ENCODE measurements at places on chromosomes 6 and 20.
A peak's percentile ranks its signal among the peaks of the same experiment; 100 is the strongest.

DNA sequence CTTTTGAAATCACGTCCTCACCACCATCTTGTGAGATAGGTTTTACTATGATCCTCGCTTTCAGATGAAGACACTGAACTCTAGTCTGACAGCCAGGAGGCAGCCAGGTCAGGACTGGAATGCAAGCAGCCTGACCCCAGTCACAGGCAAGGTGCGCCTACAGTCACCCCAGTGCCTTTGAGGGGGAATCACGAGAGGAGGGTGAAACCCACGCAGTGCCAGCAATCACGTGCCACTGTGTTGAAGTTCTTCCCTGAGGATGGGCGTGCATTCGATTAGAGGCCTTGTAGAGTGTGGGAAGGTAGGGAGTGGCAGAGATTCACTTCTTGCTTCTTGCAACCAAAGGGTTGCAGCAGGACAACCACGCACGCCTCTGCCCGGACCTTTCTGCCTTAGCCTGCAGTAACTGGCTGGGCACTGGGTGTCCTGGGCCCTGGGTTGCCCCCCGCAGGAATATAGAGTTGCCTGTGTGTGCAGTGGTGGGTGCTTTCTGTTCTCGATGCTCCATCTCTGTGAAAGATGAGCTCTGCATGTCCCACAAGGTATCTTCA is 33.7 kb upstream of the IRF4 start:
- no peak for DNase-seq

- DNase-seq: no peak
Measured at GRCh38 chr20:11447371-11448100, 470.2 kb upstream of the BTBD3 start.

DNA sequence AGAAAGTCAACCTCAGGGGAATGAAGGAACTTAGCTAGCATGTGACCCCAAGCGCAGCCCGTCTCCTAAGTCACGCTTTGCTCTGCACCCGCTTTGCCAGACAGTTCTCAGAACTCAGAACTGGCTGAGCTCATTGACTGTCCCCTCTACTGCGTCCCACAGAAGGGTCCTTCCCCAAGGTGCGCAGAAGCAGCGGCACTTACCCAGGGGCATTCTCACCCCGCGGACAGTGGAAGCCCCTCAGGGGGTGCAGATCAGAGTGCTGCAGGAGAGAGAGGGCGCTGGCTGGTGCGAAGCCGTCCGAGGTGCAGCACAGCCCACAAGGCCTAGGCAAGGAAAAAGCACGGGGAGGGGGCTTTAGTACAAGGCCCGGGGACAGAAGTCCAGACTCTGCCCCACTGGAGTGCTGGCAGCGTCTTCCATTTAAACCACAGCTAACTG is 807 bp downstream of the SNHG17 start:
- no peak for DNase-seq

DNA sequence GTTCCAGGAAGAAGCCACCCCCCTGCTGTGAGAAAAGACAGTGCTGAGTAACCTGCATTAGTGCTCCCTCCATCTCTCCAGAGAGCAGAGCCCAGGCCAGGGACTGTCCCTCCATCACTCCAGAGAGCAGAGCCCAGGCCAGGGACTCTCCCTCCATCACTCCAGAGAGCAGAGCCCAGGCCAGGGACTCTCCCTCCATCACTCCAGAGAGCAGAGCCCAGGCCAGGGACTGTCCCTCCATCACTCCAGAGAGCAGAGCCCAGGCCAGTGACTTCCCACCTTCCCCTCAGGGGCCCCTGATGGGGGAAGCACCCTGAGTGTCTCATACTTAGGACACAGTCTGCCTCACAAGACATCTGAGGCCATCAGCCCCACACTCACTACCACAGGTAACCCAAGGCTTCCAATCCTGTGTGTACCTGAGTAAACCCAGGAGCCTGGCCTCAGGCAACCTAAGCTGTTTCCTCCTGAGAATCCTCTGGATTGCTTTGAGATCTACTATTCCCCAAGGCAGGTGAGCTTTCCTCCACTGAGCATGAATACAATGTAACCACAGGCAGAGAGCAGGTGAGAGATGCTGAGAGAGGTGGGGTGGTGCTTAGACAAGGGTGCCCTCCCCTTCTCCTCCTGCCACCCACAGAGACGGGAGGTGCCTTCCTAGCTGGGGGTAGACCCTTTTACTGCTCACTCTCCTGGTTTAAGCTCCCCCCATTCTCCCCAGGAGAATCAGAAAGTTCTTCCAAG is 4.9 kb downstream of the TBXT start:
- DNase-seq: no peak

- DNase-seq: no peak
Measured at GRCh38 chr20:33400812-33401183, 521 bp downstream of the CDK5RAP1 start.

- DNase-seq: no peak
Measured at GRCh38 chr6:143385636-143386035, 64.9 kb downstream of the ADAT2 start.

DNA sequence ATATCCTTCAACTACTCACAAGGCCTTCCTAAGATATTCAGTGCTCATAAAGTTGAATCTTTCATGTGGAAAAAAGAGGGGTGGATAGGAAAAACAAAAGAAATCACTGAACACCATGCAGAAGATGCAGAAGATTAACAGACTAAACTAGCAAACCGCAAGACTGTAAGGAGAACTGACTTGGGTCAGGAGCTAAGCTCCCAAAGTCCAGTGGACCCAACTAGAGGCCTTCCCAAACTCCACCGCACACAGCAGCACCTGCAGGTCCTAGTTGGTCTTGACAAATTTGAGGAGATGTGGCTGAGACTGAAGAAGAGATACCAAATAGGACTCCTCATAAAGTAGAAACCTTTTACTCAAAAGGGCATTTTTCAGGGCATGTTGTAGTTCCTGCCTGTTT is 3.3 kb downstream of the RIPK1 start:
- no peak for DNase-seq

DNA sequence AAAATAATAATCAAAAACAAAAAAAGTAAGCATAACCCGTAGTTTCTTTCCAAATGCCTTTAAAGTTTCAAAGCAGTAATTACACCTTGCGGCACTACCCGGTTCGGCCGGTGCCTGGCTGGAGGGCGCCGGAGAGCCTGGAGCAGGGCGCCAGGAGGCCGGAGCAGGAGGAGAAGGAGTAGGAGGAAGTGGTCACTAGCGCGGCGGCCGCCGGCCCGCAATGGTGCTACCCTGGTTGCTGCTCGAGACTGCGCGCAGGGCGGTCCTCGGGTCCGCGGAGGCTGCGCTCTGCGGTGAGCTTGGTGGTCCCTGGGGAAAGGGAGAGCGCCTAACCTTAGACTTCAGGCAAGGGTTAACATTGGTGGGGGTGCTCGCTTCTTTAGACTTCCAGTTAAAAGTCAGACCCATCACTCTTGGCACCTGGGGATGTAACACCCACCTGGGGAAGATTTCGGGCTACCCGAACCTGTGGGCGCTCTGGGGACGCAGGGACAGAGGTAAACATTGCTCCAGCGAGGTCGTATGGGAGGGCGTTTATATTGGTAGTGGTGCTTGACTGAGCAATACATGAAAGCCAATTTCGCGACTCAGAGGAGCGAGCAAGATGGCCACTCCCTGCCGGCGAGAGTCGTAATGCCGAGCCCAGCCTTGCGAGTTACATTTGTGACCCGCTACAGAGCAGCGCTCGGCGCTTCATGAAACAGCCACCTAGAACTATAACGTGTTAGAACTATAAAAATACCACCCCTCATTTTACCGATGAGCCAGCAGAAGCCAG is 5.8 kb upstream of the USP45 start:
- DNase-seq: peak; percentile 87

- DNase-seq: no peak
Measured at GRCh38 chr6:113528111-113528510, 329.0 kb upstream of the MARCKS start.

DNA sequence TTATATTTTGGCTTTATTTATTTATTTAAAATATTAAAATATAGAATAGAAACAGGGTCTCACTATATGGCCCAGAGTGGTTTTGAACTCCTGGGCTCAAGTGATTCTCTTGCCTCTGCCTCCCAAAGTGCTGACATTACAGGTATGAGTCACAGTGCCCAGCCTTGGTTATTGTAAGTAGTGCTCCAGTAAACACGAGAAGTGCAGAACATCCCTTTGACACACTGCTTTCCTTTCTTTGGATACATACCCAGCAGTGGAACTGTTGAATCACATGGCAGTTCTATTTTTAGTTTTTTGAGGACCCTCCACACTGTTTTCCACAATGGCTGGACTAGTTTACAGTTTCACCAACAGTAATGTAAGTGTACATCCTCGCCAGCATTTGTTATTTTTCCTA is 203.9 kb downstream of the PHF3 start:
- no peak for DNase-seq

- no peak for DNase-seq
Measured at GRCh38 chr6:51972659-51973058, 114.8 kb downstream of the PKHD1 start.

DNA sequence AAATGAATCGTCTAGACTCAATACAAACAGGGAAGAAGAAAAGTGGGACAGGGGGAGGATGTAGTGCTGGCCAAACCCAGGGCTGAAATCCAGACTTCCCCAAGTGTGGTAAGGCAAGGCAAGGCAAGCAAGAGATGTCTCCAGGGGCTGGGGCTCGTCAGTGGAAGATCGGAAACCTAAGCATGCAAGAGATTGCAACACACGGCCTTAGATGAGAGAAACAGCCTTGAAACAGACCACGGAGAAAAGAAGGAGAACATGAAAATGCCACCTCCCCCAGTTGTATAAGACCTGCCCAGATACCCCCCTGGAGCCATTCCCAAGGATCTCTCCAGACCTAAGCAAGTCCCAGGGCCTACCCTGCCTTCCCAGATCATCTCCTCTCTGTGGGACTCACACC is 20.0 kb downstream of the VEGFA start:
- DNase-seq: peak; percentile 71

GRCh38 chr6:150590446-150590845 is 9.2 kb upstream of the PLEKHG1 start:
- no peak for DNase-seq

DNA sequence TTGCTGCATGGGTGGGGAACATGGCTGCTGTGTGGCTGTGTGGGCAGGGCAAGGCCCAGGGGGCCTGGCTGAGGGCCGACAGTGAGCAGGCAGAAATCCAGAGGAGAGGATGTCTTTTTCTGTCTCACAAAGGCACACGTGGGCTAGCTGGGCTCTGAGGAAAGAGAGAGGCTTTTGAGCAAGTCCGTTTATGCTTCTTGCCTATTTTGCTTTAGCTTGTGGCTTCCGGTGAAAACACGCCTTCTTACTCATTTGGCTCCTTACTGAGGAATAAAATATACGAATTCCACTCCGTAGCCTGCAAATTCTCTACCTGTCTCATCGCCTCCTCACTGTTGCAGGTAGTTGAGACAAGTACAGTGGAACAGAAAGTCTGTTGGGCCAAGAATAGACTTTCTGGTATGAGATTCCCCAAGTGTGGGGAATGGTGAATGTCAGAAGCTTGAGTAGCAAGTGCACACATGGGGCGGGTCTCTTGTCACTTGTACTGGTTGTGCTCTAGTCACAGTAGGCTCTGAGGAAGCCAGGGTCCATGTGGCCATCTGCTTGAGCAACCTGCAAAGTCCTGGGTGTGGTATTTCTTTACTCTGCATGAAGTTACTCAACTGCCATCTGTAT is 28.4 kb downstream of the WRNIP1 start:
- DNase-seq: no peak

- peak; percentile 29 for DNase-seq
Measured at GRCh38 chr6:13811627-13812358, 2.6 kb downstream of the MCUR1 start.

DNA sequence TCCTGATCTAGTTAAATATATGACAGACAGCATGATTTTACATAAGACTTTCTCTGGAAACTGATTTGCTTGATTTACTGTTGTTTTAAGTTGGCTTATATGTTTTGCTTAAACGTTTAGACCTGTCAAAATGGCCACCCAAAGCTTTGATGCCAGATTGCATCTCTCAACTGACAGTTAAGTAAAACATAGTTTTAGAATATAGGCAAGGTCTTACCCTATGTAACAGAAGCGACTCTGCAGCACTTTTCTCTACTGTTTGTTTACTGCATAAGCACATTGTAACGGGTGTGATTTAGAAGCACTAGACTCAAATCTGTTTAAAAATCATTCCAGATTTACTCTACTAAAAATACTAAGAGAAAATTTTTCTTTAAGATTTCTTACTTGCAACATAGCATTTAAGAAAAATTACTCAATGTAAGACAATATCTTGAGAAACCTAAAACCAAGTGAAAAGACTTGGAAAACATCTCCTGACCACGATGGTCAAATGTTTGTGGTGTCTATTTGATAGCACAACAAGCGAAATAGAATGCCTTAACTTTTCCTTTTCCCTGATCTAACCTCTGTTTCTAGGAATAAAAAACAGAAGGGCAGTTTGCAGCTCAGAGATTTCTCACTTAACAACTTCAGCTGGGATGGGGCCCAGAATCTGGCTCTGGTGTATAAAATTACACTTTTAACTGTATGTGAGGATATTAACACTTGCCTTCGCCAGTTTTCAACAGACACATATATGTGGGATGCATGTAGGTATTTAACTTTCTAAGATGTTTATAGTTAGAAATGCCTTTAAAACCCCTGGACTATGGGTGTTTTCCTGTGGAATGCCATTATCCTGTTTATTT is 47.4 kb downstream of the AIG1 start:
- no peak for DNase-seq

GRCh38 chr20:61806314-61806713 is 259.4 kb downstream of the TAF4 start:
- DNase-seq: no peak

GRCh38 chr20:51712501-51713212 is 55.5 kb downstream of the ATP9A start:
- DNase-seq: no peak

DNA sequence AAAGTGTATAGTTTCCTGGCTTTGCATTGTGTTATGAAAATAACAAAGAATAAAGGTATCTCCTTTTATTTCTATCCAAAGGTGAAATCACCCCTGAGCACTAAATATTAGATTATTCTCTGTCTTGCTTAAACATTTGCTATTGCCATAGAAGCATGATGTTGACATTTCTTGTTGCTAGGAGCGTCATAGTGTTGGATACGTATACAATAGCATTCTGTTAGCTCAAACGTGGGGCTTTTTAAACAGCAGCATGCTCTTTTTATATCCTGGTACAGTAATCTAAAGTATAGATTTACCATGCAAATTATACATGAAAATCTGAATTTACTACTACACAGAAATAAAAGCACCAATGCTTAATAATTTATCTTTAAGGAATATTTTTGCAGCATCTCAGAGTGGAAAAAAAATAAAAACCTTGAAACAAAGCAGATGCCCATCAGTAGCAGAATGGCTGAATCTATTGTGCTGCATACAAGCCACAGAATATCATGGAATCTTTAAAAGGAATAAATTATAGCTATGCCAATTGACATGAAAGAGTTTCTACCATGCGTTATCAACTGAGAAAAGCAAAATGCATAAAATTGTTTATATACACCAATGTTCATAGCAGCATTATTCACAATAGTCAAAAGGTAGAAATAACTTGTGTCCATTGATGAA is 9.6 kb upstream of the HSF2 start:
- no peak for DNase-seq

DNA sequence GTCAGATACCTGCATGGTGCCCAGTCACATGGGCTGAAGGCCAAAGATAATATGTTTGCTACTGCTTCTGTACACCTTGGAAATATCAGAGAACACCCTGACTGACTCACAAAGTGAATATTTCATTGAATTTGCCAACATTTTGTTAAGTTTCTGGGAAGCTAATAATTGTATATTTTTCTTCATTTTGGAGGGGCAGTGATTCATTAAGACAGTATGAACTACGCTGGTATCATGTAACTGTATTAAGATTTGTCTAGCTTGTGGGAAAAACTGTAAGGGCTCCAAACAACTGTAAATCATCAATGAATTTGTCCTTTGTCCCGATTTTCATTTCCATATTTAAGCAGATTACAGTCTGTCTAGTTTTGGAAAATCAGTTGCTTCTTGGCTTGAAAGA is 102.3 kb upstream of the CCN2 start:
- no peak for DNase-seq

All from heart left ventricle (tissue), 16 donors.